Endodermal cell (in vitro differentiated cells): ENCODE measurements at places on chromosomes 7 and 10. TPM values are rescaled to one million over a fixed set of nuclear protein-coding genes. Genes with fewer than 3 reads are reported as not detected.

Gene AKR1D1
- total RNA-seq = not detected in 2 replicates

DNA sequence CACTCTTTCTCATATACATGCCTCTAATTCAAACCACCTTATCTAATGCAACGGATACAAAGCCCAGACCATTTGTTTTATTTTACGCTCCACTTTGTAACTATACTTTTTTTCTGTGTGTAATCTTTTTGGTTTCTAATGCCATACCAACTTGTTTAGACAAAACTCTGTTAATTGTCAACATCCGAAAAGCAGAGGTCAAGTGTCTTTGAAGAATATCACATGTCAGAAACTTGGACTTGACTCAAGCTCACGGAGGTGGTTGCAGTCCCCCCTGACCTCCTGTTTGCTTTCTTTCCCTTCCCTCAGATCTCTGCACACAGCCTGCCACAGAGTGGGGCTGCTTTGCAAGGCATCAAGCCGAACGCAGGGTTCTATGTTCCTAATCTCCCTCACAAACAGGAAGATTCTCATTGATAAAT, 698.9 kb downstream of the PARD3 start:
- peaks cover 11% of the 10 kb centered on the region for H3K36me3 ChIP-seq
- no peak overlapping the region for H3K4me3 ChIP-seq
- no peaks in the 10 kb centered on the region for H3K27me3 ChIP-seq
- H3K27ac ChIP-seq = no peak overlapping the region

Gene CROT
- 4.9 to 11.0 TPM (median 10.7 TPM) in 3 replicates for total RNA-seq

Gene PAPOLB
- 0.90 and 1.8 TPM in 2 replicates for total RNA-seq

Gene TRA2A
- total RNA-seq = 102 to 109 TPM (median 104 TPM) in 3 replicates

- H3K36me3 ChIP-seq = no peaks in the 10 kb centered on the region
- no peak for DNase-seq
- H3K4me3 ChIP-seq = no peak overlapping the region
- no peaks in the 10 kb centered on the region for H3K27me3 ChIP-seq
Measured at GRCh38 chr10:49356944-49357343, 38.9 kb downstream of the DRGX start.

- H3K4me3 ChIP-seq = no peak overlapping the region
- H3K4me1 ChIP-seq = no peaks in the 10 kb centered on the region
- H3K36me3 ChIP-seq = no peaks in the 10 kb centered on the region
- H3K27me3 ChIP-seq = no peaks in the 10 kb centered on the region
- H3K27ac ChIP-seq = no peak overlapping the region
- DNase-seq = no peak
Measured at GRCh38 chr7:54485044-54485443, 57.1 kb upstream of the VSTM2A start.

Gene INA
- total RNA-seq = 3.3 and 3.7 TPM in 2 replicates

DNA sequence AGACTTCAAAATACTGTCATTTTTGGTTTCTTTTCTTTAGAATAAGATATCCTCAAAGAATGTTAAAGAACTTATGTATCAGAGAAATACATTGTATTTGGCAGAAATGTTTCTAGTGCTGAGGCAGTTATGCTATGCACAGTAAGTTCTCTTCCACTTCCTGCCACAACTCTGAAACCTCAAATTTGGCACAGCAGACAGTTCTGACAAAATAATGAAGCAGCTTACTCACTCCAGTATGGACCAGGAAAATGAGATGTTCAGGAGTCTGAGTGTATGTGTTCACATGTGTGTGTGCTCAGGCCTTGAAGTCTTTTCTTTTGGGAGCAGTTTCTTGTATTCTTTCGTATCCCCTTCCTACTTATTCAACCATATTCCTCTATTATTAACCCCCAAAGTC, 197.0 kb upstream of the AGK start:
- DNase-seq = no peak
- H3K4me3 ChIP-seq = no peak overlapping the region
- H3K27ac ChIP-seq = no peak overlapping the region
- peaks cover 6% of the 10 kb centered on the region for H3K27me3 ChIP-seq

GRCh38 chr7:117178600-117178999, 144.3 kb downstream of the WNT2 start:
- H3K27ac ChIP-seq = no peak overlapping the region
- H3K36me3 ChIP-seq = no peaks in the 10 kb centered on the region
- H3K4me1 ChIP-seq = no peaks in the 10 kb centered on the region
- DNase-seq = no peak
- no peak overlapping the region for H3K4me3 ChIP-seq

Gene METTL27
- total RNA-seq = 18.2 to 24.2 TPM (median 22.2 TPM) in 3 replicates
